Neuronal stem cell (in vitro differentiated cells): ENCODE measurements at places on chromosomes 11 and 22.

GRCh38 chr11:57541169-57541568 lies 3.8 kb downstream of the SMTNL1 start:
- DNase-seq = no peak

GRCh38 chr11:101032991-101033390 lies 96.6 kb downstream of the PGR start:
- DNase-seq = no peak

DNA sequence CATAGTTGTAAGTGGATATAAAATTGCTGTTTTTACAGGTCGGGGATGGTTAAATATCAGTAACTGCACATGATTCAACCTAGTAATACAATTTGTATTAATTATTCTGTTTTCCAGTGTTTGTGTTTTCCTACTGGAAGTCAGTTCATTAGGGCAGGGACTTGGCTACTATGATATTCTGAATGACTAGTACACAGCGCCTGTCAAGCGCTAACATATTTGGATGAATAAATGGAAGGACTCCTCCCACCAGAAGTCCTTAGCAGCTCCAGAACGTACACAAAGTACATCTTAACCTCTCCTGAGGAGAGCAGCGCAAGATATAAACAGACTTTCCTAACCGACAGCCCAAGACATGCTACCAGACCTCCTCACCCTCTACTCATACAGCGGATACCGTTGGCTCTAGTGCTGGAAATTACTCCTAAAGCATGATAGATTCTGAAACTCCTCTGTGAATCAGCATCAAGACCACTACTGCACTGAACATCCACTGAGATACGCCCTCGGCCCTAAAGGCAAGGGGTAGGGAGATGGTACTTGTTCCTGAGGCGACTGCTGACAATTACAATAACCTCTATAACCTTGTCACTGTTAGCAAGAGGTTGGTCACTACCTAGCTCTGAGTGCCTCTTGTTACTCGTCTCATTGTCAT lies 79.1 kb downstream of the RDX start:
- DNase-seq = no peak

DNA sequence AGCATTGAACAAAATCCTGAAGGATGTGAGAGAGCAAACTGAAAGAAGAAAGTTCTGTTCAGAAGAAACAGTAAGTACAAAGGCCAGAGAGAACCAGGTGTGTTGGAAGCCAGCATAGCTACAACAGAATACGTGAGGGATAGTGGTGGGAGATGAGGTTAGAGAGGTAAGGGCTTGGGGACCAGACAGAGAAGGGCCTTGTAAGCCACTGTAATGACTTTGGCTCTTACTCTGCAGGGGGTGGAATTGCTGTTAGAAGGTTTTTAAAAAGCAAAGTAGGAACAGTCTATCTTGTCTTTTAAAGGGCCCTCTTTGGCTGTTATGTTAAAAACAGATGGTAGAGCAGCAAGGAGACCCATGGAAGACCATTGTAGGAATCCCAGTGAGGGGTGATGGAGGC lies 4.2 kb downstream of the PRRG4 start:
- DNase-seq = no peak

DNA sequence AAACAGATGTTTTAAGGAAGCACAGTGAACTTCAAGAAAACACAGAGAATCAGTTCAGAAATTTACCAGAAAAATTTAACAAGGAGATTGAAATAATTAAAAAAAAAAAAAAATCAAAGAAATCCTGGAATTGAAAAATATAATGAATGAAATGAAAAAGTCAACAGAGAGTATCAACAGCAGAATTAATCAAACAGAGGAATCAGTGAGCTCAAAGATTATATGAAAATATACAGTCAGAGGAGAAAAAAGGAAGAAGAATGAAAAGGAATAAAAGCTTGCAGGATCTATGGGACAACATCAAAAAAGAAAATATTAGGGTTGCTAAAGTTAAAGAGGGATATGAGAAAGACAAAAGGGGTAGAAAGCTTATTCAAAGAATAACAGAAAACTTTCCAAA lies 82.3 kb downstream of the XRRA1 start:
- DNase-seq = no peak

- no peak for DNase-seq
Observed at GRCh38 chr11:119759324-119759723, 30.3 kb upstream of the NECTIN1 start.

- DNase-seq = peak; percentile 51
Observed at GRCh38 chr22:30206944-30207343, 39.6 kb downstream of the LIF start.

- no peak for DNase-seq
Observed at GRCh38 chr11:119236490-119236889, 30.4 kb downstream of the CBL start.

- no peak for DNase-seq
Observed at GRCh38 chr22:39245130-39246039, 603 bp upstream of the PDGFB start.

- no peak for DNase-seq
Observed at GRCh38 chr11:26626346-26626745, 54.3 kb upstream of the MUC15 start.

GRCh38 chr11:9399466-9399865 lies 15.0 kb downstream of the IPO7 start:
- no peak for DNase-seq

DNA sequence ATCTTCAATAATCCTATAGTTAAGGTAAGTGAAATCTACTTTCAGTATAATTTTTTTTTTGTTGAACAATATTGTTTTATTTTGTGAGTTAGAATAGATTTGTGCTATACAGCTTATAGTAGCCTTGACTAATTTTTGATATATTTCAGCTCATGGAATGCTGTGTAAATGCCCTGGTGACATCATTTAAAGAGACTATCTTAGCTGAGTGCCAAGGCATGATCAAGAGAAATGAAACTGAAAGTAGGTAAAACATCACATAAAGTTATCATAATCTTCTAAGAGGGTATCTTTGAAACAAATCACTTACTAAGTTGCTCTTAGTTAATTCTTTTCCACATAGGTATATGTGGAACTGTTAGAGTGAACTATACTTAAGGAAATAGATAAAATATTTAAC lies 51.4 kb upstream of the ACAT1 start:
- no peak for DNase-seq

- no peak for DNase-seq
Observed at GRCh38 chr11:63583357-63583677, 20.1 kb upstream of the PLAAT2 start.

DNA sequence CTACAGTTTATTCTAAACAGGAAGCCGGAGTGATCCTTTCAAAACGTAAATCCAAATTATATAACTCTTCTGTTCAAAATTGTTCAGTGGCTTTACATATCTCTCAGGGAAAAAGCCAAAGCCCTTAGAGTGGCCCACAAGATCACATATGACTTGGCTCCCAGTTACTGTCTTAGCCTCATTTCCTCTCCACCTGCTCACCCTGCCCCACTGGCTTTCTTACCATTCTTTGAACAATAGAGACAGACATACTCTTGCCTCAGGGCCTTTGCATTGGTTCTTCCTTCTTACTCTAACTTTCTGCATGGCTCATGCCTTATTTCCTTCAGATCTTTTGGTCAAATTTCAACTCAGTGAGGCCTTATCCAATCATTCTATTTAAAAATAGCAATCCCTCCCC lies 52.1 kb downstream of the STIM1 start:
- DNase-seq = no peak

DNA sequence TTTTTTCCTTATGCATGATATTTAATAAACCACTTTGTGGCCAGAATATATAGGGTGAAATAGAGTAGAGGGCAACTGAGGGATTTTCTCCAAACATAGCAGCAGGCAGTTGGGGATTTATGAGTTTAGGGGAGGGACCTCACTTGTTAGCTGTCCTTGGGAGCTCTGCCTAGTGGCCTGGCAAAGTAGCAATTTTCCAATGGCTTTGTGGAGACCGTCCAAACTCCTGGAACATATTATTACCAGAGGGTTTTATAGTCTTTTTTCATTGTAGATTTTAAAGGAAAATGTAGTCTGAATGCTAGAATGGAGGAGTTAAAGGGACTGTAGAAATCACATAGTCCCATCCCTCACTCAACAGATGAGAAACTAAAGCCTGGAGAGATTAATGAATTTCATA lies 32.3 kb downstream of the AMOTL1 start:
- no peak for DNase-seq

- no peak for DNase-seq
Observed at GRCh38 chr11:78429660-78430059, 12.0 kb upstream of the GAB2 start.

DNA sequence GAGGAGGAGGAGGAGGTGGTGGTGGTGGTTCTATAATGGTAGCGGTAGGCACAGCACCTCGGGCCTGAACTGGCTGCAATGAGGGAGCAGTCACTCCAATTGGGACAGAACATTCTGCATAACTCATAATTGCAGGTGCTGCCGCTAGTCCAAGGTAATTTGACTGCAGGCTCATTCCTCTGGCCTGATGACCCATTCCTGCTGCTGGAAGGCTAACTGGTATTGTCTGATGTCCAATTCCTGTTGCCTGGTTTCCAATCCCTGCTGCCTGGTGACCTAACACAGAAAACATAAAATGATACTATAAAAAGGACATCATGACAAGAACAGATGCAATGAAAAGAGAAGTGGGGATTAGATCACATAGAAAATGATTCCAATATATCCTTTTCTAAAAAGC lies 7.9 kb upstream of the AGBL2 start:
- DNase-seq = no peak

GRCh38 chr22:25554238-25554671 lies 10.2 kb upstream of the GRK3 start:
- DNase-seq = no peak

- DNase-seq = no peak
Observed at GRCh38 chr11:112025707-112026106, 499 bp downstream of the DLAT start.

GRCh38 chr11:75795276-75796090 lies 19.5 kb upstream of the UVRAG start:
- no peak for DNase-seq

DNA sequence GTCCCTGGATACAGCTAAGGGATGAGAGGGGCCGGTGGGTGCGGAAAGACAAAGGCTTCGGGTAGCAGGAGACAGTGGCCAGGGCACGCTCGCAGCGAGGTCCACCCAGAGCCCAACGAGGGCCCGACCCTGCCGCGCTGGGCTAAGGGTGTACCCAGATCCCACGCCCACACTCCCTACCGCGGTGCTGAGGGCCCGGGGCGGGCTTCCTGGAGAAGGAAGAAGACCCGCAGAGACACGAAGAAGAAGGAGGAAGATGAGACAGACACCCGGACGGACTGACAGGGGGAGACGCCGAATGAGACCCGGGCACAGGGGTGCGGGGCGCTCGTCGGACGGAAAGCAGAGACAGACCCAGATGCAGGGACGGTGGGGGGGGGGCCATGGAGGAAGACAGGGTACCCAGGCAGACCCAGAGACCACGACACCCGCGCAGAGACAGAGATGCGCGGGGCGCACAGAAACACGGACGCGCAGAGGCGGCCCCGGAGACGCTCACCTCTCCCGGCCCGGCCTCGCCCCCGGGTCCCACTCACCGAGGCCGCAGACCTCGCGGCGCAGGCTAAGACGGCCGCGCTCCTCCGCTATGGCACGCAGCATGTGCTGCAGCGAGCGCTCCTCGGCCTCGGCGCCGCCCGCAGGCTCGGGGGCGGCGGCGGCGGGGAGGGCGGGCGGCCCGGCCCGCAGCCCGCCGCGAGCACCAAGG lies 437 bp downstream of the KIAA0930 start:
- no peak for DNase-seq

DNA sequence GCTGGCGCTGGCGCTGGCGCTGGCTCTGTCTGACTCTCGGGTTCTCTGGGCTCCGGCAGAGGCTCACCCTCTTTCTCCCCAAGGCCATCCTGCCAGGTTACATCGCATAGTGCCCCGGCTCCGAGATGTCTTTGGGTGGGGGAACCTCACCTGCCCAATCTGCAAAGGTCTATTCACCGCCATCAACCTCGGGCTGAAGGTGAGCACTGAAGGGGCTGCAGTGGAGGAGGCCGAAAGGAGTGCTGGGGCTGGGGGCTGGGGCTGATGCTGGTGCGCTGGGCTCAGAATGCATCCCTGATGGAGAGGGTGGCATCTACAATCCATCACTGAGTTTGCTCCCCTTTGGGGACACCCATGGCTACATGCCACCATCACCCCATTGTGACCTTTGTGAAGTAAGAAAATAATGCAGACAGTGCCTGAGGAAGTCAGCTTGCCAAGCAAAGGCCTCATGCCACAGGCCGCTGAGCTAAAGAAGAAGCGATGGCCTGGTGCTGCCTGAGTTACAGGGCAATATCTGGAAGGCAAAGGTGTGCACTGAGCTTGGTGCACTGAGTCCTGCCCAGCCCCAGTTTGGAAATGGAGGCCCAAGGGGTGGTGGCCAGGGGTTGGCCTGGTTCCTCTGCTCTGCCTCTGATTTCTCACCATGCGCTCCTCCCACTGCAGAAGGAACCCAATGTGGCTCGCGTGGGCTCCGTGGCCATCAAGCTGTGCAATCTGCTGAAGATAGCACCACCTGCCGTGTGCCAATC lies 620 bp downstream of the SMPD1 start:
- DNase-seq = no peak

GRCh38 chr22:35330258-35330861 lies 30.7 kb downstream of the TOM1 start:
- no peak for DNase-seq

GRCh38 chr22:49953027-49953679 lies 7.4 kb upstream of the PIM3 start:
- no peak for DNase-seq

DNA sequence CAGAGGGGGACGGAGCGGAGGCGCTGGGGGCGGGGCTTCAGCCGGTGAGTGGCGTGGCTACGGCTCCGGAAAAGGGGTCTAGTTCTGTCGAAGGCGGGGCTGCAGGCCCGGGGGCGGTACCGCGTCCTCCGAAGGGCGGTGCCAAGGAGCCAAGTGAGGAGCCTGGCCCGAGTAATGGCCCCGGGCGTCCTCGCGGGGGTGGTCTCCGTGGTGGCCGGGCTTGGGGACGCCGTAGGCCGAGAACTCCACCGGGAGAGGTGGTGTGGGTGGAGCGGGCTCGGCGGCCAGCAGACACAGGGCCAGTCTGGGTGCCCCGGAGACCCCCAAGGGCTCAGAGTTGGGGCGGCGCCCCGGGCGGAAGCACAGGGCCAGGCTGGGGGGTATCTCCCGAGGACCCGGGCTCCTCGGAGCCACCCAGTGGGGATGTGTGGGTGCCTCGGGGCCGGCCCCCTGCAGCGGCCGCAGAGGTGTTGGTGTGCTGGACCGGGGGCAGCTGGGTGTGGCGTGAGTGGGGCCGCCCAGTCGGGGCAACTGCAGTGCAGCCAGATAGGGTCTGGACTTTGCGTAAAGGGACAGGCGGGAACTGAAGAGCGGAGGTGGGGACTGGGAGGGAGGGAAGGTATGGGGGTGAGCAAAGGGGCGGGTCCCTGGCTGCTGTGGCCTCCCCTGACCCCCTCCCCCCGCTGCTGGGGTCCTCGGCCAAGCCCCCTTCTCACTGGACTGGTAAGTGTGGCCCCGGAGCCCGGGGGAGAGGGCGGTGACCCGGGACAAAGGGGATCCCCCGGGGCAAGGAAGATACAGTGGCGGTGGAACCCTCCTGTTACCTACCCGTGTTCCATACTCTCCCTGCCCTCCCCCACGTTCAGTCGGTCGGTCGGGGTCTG lies 838 bp downstream of the FKBP2 start:
- DNase-seq = no peak
